ENCODE measurements at places on chromosomes 5 and 9.

DNA sequence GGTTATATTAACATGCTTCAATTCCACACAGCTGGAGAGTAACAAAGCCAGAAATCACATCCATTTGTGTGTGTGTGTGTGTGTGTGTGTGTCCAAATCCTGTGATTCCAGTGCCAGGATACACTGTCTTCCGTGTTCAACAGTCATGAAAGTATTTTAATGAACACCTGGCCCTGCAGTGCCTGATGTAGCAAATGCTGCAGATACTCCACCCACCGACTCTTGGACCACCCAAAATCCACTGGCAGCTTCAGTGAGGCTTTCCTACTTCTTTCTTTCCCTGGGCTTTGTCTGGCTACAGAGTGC, 13.1 kb upstream of the INSYN2B start:
- DNase-seq: no peak

GRCh38 chr5:160089531-160089930, 29.7 kb downstream of the PWWP2A start:
- no peak for DNase-seq

DNA sequence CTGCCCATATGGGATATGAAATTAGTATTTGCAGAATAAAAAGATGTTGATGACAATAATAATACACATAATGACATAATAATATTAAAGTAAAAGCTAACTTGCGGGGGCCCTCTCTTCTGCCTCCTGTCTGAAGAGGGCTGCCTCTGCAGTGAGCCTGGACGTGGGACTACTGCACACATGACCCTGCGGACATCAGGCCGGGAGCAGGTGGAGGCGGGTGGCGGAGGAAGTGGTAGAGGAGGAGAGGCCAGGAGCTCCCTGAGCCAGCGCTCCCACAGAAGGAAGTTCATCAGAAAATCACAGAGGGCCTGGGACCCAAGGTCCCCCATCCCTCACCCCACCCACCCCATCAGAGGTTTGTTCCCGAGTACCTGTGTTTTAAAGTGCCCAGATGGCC, 60.5 kb downstream of the ROPN1L start:
- DNase-seq: no peak

DNA sequence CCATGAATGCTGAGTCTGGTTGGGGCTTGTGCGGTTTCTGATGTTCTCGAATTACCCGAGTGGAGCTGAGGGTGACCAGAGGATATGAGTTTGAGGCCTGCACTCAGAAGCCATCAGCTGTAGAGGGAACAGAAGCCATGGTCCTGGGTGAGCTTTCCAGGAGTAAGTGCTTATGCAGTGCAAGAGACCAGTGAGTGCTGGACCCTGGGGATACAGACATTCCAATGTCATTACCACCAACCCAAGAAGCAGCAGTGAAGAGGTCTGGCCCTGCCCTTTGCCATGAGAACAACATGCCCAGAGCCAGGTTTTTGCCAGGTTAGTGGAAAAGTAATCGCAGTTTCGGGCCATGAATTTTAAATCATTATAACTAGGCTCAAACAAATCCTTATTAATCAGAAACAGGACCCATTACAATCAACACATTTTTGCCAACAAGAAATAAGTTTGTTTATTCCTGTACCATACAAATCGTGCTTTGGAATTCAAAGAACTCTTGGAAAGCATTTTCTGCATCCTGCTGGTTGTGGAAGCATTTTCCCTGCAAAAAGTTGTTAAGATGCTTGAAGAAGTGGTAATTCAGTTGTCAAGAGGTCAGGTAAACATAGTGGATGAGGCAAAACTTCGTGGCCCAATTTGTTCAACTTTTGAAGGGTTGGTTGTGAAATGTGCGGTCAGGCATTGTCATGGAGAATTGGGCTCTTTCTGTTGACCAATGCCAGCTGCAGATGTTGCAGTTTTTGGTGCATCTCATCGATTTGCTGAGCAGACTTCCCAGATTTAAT, 154.6 kb downstream of the SYK start:
- DNase-seq: no peak

- DNase-seq: no peak
Measured at GRCh38 chr9:73738741-73739530, 587.3 kb downstream of the ANXA1 start.

- DNase-seq: no peak
Measured at GRCh38 chr5:514101-514485, 10.2 kb downstream of the SLC9A3 start.

- DNase-seq: no peak
Measured at GRCh38 chr9:121564504-121565260, 65.0 kb upstream of the GGTA1 start.

DNA sequence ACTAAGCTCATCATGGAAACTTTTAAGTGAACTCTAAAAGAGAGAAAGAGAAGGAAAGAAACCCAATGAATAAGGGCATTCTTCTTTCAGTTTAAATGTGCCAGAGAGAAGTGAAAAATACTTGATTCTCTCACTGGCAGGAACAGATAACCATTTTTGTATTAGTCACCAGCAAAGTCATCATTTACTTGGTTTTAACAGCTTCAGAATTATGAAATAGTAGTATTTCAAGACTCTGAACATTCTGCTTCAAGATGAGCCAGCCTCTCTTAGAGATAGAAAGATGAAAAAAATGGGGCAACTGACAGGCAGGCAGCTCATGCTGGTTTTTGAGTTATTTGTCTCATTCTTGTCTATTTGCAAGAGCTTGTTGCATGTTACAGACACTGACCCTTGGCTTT, 103.5 kb downstream of the GCNT1 start:
- DNase-seq: no peak

DNA sequence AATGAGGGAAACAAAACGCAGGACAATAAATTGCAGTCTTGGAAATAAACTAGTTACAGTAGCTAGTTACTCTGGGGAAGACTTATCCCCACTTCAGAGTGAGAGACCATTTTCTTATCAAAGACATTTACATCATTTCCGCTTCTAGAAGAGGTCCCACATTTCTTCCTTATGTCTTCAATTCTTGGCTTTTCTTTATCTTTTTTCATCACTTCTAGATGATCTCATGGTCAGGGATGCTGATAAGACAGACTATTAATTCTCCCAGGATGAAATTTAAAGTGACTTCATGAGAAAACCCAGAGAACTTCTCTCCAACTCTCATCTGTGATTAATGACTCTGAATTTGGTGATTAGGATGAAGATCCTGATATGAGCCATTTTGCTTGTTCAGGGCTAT, 229.1 kb downstream of the MTRR start:
- DNase-seq: no peak

DNA sequence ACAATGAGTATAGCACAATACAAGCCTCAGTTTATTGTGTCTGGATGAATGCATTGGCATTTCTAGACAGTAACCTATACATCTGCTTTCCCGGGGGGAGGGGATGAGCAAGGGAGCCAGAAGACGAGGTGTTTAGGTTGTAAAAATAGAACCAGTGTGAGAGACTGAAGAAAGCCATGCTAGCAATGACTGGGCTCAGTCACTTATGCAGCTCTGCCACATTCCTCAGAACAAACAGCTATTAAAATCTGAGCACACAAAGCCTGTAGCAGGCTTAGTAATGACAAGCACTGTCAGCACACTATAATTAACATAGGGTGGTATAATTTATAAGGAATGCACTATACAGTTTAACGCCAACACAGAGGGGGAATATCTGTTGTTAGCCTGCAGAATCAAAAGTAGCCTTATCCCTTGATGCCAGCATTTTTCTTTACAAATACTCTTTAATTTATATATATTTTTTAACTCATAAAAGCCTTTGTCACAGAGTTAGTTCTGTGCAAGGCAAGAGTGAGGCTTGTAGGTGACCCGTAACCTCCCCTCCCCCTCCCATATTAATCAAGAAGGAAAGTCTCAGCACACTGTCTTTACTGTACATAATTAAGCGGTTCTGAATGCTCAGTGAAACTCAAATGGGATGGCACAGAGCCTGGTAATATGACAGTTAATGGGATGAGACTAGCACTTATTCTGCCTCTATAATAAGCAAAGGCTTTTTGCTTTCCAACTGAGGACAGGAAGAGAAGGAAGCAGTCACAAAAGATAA, 295.4 kb downstream of the CSNK1G3 start:
- DNase-seq: peak; percentile 67

DNA sequence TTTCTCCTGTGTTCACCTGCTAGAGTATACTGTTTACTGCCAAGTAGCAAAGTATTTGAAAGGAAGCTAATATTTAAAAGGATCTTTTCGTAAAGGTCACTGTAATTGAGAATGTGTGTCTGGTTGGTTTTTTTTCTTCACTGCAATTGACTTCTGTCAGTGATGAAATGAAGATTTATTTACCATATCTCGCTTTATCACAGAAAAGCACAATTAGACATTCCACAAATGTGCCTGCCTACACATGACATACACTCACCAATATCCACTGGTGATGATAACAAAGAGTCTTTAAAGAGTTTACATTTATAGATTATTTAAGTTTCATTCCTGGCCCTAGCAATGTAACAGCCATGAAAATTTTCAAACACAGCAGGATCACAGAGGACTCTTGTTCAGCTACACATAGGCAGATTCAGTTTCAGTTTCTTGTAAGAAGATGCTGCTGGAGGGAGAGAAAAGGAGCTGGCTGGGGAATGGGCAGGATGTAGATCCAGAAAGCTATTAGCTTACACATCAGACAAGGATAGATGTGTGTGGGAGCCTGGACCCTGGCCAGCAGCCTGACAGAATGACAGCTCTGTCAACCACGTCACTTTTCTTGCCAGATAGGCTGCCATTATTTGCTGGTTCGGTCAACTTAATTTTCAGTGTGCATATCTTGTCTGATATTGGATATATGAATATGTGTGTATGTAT, 104.0 kb downstream of the GDNF start:
- DNase-seq: peak; percentile 22

DNA sequence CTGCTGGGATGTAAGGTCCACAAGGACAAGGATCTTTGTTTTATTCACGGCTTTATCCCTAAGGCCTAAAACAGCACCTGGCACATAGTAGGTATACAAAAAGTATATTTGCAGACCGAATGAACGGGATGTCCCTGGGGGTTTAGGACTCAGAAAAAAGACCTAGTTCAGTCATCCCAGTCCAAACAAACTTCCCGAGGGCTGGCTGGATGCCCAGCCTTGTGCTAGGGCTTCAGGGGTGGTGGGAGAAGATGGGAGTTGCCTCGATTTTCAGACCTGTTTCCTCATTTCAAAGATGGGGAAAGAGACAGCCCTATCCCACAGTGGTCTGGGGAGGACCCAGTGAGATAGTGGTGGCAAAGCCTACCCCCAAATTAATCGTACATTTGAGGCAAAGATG, 3.0 kb upstream of the PROB1 start:
- no peak for DNase-seq

DNA sequence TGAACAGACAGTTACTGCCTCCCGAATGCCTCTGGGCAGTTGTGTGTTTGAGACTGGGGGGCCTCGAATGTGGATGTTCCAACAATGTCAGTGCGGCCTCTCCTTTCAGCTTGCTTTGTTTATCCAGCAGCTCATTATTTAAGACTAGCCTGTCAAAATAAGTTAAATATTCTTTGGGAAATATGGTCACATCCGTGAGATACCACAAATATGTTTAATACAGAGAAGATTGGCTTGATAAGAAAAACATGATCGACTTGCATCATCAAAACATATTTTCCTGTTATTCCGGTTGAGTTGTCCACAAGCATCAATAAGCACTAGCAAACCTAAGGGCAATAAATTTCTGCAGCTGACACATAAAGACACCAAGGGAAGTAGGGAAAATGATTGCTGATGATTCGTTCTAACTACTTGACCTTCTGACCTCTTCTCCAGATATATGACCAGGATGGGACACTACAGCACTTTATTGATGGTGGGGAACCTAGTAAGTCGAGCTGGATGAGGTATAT, 66.5 kb downstream of the PRDM6 start:
- no peak for DNase-seq

- no peak for DNase-seq
Measured at GRCh38 chr5:9761706-9762105, 131.6 kb upstream of the TAS2R1 start.

DNA sequence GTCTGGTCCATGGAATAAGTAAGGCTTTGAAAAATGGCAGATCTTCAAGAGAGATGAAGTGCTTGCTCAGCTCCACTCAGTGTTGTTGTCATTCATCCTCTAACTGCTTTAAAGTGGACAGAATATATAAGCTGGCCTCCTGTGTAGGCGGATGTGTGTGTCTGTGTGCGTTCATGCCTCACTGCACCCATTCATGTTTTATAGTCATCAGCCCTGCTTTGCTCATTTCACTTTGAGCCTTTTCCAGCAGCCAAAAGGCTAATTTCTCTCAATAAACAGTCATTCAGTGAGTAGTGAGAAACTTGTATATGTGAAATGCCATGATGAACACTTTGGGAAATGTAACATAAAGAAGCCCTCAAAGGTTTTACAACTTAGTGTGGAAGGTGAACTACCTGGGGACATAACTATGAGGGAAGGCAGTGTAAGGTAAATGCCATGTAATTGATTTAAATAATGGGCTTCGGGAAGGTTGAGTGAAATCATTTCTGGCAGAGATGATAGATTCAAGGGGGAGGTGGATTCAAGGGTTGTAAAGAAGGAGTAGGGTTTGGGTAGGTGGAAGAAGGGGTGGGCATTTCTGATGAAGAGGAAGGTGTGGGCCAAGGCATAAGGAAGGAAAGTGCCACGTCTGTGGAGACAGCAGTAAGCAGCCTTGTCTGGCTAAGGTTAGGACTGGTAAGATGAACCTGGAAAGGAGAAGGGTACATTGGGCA, 15.7 kb downstream of the TTC23L start:
- peak; percentile 97 for DNase-seq

DNA sequence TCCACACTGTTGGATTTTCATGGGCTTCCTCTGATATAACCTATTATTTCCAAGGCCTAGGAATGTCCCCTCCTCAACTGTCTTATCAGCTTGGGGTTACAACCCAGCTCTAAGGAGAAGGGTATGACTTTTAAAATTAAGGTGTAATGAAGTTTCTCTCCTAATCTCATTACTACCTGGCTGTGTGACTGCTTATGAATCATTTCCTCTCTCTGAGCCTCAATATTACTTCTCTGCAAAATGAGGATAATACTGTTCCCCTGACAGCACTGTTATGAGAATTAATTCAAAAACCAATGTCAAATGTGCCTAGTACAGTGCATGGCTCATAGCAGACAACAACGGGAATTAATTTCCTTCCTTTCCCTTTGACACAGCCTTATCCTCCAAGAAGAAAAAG, 118.9 kb downstream of the NR6A1 start:
- DNase-seq: no peak

GRCh38 chr5:118918232-118918631, 70.1 kb downstream of the DTWD2 start:
- no peak for DNase-seq

GRCh38 chr5:77129391-77129990, 42.4 kb upstream of the ZBED3 start:
- DNase-seq: peak; percentile 0

- no peak for DNase-seq
Measured at GRCh38 chr5:69484891-69485290, 7.7 kb upstream of the OCLN start.

DNA sequence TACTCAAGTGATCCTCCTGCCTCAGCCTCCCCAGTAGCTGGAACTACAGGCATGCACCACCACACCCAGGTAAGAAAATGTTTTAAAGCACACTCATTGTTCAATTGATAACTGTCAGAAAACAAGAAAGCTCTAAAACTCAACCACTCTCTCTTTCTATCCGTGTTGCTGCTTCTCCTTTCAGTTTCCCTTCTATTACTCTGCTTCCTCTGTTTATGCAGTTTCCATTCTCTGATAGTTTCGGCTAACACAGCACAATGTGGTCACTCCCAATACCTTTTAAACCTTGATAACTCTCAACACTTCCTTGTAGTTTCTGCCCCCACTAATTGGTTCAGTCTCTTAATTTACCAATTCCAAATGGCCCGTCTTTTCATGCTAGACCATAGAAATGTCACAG, 59.2 kb upstream of the NR4A3 start:
- DNase-seq: no peak

GRCh38 chr5:173771121-173771724, 116.9 kb upstream of the CPEB4 start:
- no peak for DNase-seq
